ENCODE measurements at places on chromosomes 6 and 20. TPM values are rescaled to one million over a fixed set of nuclear protein-coding genes. Genes with fewer than 3 reads are reported as not detected.

The DLL1 gene
- total RNA-seq, result not detected

The INSM1 gene
- total RNA-seq, result not detected

The CRIP3 gene
- 0.47 TPM for total RNA-seq

The THBS2 gene
- total RNA-seq, result 143 TPM

The ULBP1 gene
- 2.1 TPM for total RNA-seq

The RBM24 gene
- total RNA-seq, result 3.0 TPM

The MATN4 gene
- not detected for total RNA-seq

The BPIFB2 gene
- not detected for total RNA-seq

The ELOVL2 gene
- total RNA-seq, result 0.09 TPM

The TAGAP gene
- total RNA-seq, result not detected

The ZSCAN9 gene
- 4.3 TPM for total RNA-seq

The MUC21 gene
- not detected for total RNA-seq

The KCNB1 gene
- 3.0 TPM for total RNA-seq

The C6orf118 gene
- total RNA-seq, result not detected

The HAO1 gene
- not detected for total RNA-seq

The SFTA2 gene
- not detected for total RNA-seq

The TMEM151B gene
- not detected for total RNA-seq

The BTN1A1 gene
- total RNA-seq, result not detected

The BCAS1 gene
- total RNA-seq, result 0.17 TPM

The RUNX2 gene
- total RNA-seq, result 6.3 TPM
